ENCODE measurements at places on chromosomes 6 and 20. TPM values are rescaled to one million over a fixed set of nuclear protein-coding genes. Genes with fewer than 3 reads are reported as not detected.

GRCh38 chr6:17930321-17930993, 57.0 kb downstream of the KIF13A start:
- DNase-seq, result no peak
- no peak overlapping the region for H3K27ac ChIP-seq
- H3K27me3 ChIP-seq, result peaks cover 18% of the 10 kb centered on the region
- no peak overlapping the region for H3K4me3 ChIP-seq
- H3K36me3 ChIP-seq, result no peaks in the 10 kb centered on the region

- no peaks in the 10 kb centered on the region for H3K36me3 ChIP-seq
- H3K4me3 ChIP-seq, result peak overlapping the region; percentile 34
- peak overlapping the region; percentile 90 for H3K27ac ChIP-seq
- H3K27me3 ChIP-seq, result no peaks in the 10 kb centered on the region
- no peak for DNase-seq
- peaks cover 17% of the 10 kb centered on the region for H3K4me1 ChIP-seq
Observed at GRCh38 chr20:41002842-41003142, 25.8 kb upstream of the TOP1 start.

DNA sequence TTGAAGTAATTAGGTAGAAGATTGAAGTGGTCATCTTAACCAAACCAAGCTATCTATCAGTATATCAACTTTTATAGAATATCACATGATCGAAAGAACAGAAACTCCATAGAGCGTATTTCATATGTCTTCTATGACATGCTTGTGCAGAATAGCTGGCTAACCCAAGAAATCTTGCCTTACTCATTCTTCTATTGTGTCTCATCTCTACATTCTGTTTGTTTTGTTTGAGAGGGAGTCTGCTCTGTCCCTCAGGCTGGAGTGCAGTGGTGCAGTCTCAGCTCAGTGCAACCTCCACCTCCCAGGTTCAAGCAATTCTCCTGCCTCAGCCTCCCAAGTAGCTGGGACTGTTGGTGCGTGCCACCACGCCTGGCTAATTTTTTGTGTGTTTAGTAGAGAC, 10.6 kb downstream of the TAB2 start:
- H3K27ac ChIP-seq, result peak overlapping the region; percentile 6
- peaks cover 1% of the 10 kb centered on the region for H3K36me3 ChIP-seq
- no peaks in the 10 kb centered on the region for H3K27me3 ChIP-seq
- DNase-seq, result no peak
- H3K4me3 ChIP-seq, result no peak overlapping the region

GRCh38 chr6:147509891-147510290, 1.4 kb downstream of the SAMD5 start:
- H3K27ac ChIP-seq, result no peak overlapping the region
- H3K27me3 ChIP-seq, result peaks cover 49% of the 10 kb centered on the region
- DNase-seq, result no peak
- H3K36me3 ChIP-seq, result no peaks in the 10 kb centered on the region

GRCh38 chr20:44495802-44496481, 20.3 kb downstream of the TTPAL start:
- H3K27me3 ChIP-seq, result no peaks in the 10 kb centered on the region
- DNase-seq, result peak; percentile 31
- peak overlapping the region; percentile 82 for H3K27ac ChIP-seq
- H3K4me1 ChIP-seq, result peaks cover 39% of the 10 kb centered on the region

GRCh38 chr6:168985705-168986104, 267.9 kb downstream of the THBS2 start:
- DNase-seq, result no peak
- H3K4me1 ChIP-seq, result no peaks in the 10 kb centered on the region
- no peak overlapping the region for H3K4me3 ChIP-seq
- peaks cover 9% of the 10 kb centered on the region for H3K27me3 ChIP-seq
- H3K27ac ChIP-seq, result no peak overlapping the region
- peaks cover 2% of the 10 kb centered on the region for H3K36me3 ChIP-seq

DNA sequence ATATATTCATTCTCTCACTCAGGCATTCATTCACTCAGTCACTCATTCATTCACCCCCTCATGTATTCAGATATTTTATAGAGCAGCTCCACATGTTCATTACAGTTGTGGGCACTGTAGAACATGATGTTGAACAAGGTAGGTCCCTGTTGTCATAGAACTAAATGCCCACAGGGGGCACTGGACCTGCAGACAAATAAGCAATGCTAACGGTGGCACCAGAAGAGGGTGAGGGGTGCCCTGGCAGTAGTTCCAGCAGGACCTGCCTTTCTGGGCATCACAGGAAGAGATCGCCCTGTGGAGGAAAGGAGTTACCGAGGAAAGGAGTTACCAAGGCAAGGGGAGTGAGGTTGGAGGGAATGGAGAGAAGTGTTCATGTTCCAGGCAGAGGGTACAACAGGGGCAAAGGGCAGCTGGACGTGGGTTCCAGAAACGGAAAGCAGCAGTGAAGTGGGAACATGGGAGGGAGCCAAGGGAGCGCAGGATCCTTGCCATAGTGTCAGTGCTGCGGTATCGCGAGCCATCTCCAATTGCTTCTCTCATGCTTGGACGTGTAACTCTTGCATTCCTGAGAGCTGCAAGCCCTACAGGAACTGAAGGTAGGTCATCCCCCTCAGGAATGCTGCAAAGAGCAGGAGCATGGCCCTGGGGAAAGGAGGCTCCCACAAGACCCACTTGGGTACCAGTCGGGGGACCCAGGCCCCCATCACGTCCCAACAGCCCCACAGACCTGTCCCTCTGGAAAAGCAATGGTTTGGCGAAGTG, 128.2 kb downstream of the EDN3 start:
- peaks cover 10% of the 10 kb centered on the region for H3K4me1 ChIP-seq
- no peak overlapping the region for H3K27ac ChIP-seq
- H3K4me3 ChIP-seq, result no peak overlapping the region
- H3K27me3 ChIP-seq, result no peaks in the 10 kb centered on the region
- DNase-seq, result no peak
- H3K36me3 ChIP-seq, result no peaks in the 10 kb centered on the region

DNA sequence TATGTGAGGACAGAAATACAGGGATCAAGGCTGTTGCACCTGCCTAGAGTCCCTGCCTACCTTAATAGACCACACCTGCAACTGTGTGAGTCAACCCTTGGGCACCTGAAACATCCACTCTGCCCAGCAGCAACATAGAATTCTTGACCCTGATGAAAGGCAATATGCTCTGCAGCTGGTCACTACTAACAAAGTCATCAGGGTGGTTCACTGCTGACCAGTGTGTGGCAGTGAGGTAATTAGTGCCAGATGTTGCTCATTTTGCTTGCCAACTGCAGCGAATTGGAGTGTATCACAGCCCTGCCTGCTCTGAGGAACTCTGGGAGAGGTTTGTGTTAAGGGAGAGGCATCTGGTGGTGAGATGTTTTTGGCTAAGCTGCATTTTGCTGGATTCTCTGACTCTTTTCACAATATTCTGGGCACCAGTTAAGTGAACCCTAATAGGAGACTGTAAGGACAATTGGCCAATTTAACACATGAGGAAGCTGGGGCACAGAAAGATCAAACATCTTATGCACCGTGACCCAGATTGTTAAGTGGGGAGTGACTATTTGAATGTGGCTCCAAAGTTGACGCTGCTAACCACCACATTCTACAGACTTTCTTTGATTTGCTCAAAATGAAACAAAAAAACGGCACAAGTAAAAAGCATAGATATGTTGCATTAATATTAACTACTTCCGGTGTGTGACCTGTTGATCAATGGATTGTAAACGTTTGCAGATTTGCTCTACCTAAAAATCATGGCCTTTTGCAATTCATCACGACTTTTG, 61.9 kb upstream of the OPRM1 start:
- H3K4me3 ChIP-seq, result no peak overlapping the region
- H3K4me1 ChIP-seq, result peaks cover 2% of the 10 kb centered on the region
- no peaks in the 10 kb centered on the region for H3K36me3 ChIP-seq
- no peak for DNase-seq

- H3K4me3 ChIP-seq, result no peak overlapping the region
- H3K27ac ChIP-seq, result no peak overlapping the region
- DNase-seq, result no peak
- H3K27me3 ChIP-seq, result no peaks in the 10 kb centered on the region
- no peaks in the 10 kb centered on the region for H3K4me1 ChIP-seq
Observed at GRCh38 chr6:124823240-124824111, 138.8 kb upstream of the RNF217 start.

DNA sequence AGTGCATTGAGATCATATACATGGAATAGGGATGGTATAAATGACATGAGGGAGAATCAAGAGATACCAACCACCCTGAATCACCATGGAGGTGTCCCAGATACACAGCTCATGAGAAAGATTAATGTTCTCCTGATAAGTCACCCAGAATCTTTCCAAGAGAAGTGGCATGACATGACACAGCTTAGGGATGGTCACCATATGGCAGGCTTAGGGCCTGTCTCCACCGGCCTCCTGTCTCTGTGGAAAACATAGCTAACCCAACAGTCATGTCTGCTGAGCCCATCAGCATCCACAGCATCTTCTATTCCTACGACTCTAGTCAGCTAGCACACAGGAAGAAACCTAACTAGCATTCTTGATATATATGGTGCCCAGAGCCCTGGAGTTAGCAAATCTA, 133.3 kb downstream of the IPCEF1 start:
- H3K36me3 ChIP-seq, result peaks cover 17% of the 10 kb centered on the region
- peak overlapping the region; percentile 48 for H3K4me3 ChIP-seq
- peaks cover 76% of the 10 kb centered on the region for H3K4me1 ChIP-seq
- no peaks in the 10 kb centered on the region for H3K27me3 ChIP-seq
- peak overlapping the region; percentile 69 for H3K27ac ChIP-seq
- no peak for DNase-seq

DNA sequence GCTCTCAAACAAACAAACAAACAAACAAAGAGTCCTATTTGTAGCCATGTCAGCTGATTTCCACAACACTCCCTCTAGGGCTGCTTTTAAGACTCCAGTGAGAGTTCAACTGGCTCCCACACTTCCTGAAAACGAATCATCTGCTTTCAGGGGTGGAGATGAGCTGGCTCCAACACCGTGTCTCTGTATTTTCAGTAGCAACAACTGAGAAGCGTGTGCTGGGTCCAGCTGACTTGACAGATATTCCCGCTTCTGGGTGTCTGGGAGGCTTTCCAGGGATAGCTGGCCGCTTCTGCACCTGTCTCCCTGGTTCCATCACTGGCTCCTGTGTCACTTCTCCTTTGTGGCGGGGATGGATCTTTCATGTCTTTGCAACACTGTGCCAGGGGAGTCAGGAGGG, 272.5 kb upstream of the SOX4 start:
- no peaks in the 10 kb centered on the region for H3K4me1 ChIP-seq
- no peak for DNase-seq
- no peak overlapping the region for H3K4me3 ChIP-seq
- H3K27ac ChIP-seq, result no peak overlapping the region
- H3K36me3 ChIP-seq, result no peaks in the 10 kb centered on the region

DNA sequence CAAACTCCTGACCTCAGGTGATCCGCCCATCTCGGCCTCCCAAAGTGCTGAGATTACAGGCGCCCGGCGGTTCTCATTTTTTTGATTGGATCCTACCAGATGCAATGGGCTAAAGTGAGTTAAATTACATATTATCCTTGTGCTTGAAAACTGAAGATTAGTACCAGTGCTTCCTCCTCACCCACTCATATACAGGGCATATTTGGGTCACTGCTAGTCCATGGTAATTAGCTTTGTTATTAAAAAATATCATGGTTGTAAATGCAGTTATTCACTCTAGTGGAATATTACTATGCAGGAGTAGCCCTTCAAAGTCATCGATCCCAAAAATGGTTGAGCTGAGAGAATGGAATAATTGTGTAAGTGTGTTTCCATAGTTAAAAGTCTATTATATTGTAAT, 26.5 kb downstream of the ZNF292 start:
- no peak for DNase-seq
- peaks cover 80% of the 10 kb centered on the region for H3K4me1 ChIP-seq
- peak overlapping the region; percentile 91 for H3K27ac ChIP-seq

DNA sequence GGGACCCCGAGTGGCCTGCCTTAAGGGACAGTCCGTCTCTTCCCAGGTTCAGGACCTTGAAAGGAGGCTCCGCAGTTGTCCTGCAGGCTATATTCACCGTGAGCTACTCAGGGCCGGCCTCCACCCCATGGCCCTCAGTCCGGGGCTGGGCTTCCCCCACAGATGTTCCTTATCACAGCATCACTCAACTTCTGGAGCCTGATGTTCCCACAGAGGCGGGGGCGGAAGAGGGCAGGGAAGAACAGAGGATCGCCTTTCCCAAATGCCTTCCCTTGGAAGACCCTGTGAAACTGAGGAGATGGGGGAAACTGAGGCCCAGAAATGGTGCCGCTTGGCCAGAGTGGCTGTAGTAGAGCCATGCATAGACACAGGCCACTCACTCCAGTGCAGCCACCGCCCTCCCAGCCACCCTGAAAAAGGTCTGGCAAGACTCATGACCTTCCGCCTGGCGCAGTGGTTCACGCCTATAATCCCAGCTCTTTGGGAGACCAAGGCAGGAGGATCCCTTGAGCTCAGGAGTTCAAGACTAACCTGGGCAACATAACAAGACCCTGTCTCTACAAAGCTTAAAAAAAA, 4.3 kb upstream of the COX4I2 start:
- H3K4me1 ChIP-seq, result no peaks in the 10 kb centered on the region
- H3K27me3 ChIP-seq, result no peaks in the 10 kb centered on the region
- no peak overlapping the region for H3K27ac ChIP-seq
- DNase-seq, result no peak
- no peak overlapping the region for H3K4me3 ChIP-seq
- H3K36me3 ChIP-seq, result no peaks in the 10 kb centered on the region

DNA sequence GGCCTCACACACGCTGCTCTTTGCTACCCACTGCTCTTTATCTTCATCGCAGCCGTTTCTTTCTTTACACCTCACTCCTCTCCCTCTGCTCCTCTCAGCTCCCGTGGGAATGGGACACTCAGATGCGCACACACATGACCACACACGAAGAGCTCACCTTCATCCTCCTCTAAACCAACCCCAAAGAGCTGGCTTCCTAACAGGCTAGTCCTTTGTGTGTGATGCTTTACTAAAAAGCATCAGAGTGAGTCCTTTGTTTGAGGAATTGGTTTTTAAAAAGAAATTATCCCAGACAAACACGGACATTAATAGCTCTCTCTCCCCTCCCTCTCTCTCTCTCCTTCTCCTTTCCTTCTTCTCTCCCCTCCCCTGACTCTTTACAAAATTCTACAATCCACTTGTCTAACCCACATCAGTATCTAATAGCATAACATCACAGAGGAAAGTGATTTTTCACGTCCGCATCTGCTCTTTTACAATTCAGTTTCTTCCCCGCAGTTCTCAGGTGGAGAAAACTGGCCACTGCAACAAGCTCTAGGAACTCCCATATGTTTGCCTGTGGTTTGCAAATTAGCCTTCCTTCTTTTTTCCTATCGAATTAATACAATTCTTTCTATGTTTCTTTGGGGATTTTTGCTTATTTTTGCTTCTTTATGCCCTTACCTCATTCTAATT, 306.8 kb upstream of the CNR1 start:
- no peak overlapping the region for H3K4me3 ChIP-seq
- no peaks in the 10 kb centered on the region for H3K4me1 ChIP-seq
- no peaks in the 10 kb centered on the region for H3K36me3 ChIP-seq

GRCh38 chr6:105817370-105817769, 268.8 kb upstream of the PRDM1 start:
- DNase-seq, result no peak
- no peaks in the 10 kb centered on the region for H3K36me3 ChIP-seq
- peaks cover 12% of the 10 kb centered on the region for H3K4me1 ChIP-seq
- H3K27me3 ChIP-seq, result no peaks in the 10 kb centered on the region

- H3K4me1 ChIP-seq, result peaks cover 6% of the 10 kb centered on the region
- peak overlapping the region; percentile 76 for H3K4me3 ChIP-seq
- no peak overlapping the region for H3K27ac ChIP-seq
Observed at GRCh38 chr20:25148181-25148981, 47.1 kb upstream of the ENTPD6 start.

The CD40 gene
- 6.1 TPM for total RNA-seq

The ANKEF1 gene
- total RNA-seq, result 2.8 TPM

The NHSL1 gene
- 0.64 TPM for total RNA-seq

The F13A1 gene
- total RNA-seq, result not detected

The HAO1 gene
- total RNA-seq, result not detected

The BCL2L1 gene
- 87.9 TPM for total RNA-seq

The SIRPB2 gene
- total RNA-seq, result not detected

All from activated naive CD4-positive, alpha-beta T cell treated with anti-CD3 and anti-CD28 coated beads for 36 hours (primary cell).